NCI-H460 (cell line): ENCODE measurements at places on chromosomes 7 and 10.

- DNase-seq, result no peak
These were observed 307.9 kb downstream of the SNX13 start for GRCh38 chr7:17632384-17632783.

- DNase-seq, result no peak
These were observed 1.8 kb downstream of the IGFBP3 start for GRCh38 chr7:45919231-45919784.

- no peak for DNase-seq
These were observed 74.3 kb downstream of the CPED1 start for GRCh38 chr7:121062671-121063279.

DNA sequence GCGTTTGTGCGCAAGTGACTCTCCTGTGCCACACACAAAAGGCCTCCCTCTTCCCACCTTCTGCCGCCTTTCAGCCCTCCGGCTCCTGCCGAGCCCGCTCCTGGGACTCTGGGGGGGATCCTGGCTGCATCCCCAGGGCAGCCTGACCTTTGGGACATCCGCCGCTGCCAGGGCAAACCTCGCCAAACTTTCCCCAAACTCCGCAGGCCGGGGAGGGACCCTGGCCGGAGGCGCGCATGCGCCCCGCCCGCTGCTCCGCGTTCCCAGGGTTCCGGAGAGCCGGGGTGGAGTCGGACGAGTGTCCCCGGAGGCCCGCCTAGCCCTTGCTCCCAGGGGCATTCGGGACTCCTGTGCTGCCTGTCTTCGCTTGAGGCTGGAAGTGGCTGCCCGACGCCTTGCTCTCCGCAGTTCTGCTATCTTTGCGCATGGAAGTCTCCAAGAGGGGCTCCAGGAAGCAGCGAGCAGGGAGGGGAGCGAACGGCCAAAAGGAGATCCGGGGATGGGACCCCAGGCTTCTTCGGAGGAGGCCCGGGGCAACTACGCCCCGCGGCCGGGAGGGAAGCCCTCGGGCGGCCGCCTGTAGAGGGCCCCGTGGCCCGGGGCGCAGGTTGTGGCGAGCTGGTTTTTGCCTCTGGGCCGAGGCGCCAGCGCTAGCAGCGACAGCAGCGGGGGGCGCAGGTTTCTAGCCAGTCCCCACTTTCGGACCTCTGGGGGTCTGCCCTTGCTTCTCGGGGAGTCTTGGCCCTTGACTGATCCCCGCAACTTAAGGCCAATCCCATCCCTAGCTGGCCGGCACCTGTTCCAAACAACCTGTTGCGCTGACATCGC lies 7.0 kb downstream of the PTF1A start:
- no peak for DNase-seq

DNA sequence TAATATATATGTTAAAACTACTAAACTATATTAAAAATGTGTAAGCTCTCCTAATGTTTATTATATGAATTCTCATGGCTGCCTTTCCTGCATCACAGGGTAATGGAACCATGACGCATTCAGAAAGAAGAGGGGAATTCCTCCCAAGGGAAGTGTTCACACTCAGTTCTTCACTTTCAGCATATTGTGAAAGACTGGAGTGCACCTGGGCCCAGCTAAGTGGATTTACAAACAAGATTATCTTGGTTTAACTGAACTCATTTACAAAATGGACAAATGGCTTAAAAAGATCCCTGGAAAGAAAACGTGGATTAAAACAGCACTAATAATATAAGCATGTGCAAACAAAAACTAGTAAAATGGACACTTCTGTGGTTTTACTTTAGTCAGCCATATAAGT lies 149.8 kb downstream of the DOCK4 start:
- DNase-seq, result no peak

- no peak for DNase-seq
These were observed 35.6 kb upstream of the HMX3 start for GRCh38 chr10:123100030-123100762.

GRCh38 chr7:30816645-30817370 lies 45.6 kb downstream of the MINDY4 start:
- no peak for DNase-seq

DNA sequence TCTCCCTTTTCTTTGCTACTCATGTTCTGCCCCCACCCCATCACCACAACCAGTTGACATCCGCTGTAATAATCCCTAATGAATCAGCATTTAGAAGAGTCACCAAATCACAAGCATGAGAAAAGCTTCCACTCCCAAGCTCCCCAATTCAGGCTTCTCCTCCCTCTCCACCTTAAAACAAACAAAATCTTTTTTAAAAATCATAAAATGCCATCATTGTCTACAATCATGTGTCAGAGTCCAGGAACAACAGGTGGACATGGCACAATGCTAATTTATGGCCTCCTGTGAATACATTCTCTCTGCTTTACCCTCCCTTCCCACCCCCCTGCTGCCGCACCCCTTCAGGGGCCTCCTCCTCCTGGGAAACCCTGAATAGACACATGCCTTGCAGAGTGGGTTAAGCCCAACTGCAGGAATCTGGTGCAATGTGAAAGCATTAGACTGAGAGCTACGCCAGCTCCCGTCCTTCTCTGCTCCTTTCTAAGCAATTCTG lies 3.7 kb downstream of the LRRC4 start:
- no peak for DNase-seq

- DNase-seq, result peak; percentile 20
These were observed 9.8 kb downstream of the PODXL start for GRCh38 chr7:131546583-131547141.

GRCh38 chr7:143884969-143885559 lies 16.9 kb downstream of the TCAF1 start:
- no peak for DNase-seq

GRCh38 chr7:35277359-35277758 lies 23.5 kb upstream of the TBX20 start:
- DNase-seq, result no peak

DNA sequence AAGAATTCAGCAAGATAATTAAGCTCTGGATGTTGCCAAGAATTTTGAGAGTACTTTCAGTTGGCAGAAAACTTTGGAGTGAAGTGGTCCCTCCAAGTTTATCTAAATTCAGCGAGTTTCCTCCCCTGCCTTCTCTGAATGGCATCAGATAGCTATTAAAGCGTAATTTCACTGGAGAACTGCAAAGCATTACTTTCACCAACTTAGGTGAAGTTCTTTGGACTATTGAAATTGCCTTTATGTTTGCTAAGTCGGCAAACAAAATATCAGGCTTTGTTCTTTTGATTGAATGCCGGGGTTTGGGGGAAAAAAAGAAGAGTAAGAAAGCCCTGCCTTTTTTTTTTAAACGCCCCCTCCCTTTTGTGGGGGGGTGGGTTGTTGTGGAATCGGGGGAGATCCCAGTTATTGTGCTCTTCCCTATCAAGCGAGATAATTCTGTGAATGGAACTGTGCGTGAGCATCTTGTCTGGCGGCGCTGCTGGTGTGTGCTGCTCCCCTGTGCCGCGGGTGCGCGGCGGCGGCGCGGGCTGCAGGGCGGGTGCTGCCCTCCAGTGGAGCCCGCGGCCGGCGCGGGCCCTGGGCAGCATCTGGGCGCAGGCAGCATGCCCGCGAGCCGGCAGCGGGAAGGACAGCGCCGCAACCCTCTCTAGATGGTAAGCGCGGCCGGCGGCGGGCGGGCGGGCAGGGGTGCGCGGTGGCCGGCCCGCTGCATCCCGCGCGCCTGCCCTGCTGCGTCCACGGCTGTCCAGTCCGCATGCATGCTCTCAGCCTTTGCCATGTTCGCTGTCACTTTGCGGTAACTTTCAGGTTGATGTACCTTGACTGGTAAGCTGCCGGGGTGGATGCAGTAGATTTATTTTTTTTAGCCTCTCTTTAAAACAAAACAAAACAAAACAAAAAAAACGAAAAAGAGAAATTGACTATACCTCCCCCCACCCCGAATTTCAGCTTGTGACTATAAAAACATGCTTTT lies 176.5 kb downstream of the TCF7L2 start:
- peak; percentile 77 for DNase-seq

DNA sequence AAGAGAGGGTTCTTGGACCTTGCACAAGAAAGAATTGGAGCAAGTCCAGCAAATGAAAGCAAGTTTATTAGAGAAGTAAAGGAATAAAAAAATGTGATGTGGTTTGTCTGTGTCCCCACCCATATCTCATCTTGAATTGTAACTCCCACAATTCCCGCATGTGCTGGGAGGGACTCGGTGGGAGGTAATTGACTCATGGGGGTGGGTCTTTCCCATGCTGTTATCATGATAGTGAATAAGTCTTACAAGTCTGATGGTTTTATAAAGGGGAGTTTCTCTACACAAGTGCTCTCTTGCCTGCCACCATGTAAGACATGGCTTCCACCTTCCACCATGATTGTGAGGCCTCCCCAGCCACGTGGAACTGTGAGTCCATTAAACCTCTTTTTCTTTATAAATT lies 39.2 kb upstream of the FZD9 start:
- DNase-seq, result no peak

- no peak for DNase-seq
These were observed 53.5 kb upstream of the WAC start for GRCh38 chr10:28479425-28479865.

DNA sequence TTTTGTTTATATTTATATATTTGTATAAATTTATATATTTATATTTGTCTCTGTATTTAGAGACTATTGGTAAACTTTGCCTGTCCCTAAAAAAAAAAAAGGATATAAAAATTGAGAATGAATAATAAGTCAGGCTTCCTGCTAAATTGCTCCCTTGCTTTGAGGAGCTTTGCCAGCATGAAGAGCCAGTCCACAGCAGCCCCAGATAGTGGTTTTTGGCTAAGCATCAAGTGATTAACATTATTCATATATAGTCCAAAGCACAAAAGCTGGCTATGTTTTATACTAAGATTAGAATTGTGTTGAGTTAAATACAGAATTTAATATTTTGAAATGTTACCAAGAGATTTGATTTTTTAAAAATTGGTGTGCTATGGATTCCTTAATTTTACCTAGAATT lies 264.9 kb upstream of the FERD3L start:
- no peak for DNase-seq

DNA sequence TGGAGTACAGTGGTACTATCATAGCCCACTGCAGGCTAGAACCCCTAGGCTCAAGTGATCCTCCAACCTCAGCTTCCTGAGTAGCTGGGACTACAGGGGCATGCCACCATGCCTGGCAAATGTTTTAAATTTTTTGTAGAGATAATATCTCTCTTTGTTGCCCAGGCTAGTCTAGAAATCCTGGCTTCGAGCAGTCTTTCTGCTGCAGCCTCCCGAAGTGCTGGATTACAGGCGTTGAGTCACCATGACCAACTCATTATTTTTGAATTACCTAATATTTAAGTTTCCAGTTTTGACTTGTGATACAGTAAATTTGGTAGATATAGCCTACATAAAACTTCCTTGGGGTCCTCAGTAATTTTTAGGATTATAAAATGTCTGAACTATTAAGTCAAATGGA lies 74.1 kb downstream of the RUNDC3B start:
- no peak for DNase-seq

DNA sequence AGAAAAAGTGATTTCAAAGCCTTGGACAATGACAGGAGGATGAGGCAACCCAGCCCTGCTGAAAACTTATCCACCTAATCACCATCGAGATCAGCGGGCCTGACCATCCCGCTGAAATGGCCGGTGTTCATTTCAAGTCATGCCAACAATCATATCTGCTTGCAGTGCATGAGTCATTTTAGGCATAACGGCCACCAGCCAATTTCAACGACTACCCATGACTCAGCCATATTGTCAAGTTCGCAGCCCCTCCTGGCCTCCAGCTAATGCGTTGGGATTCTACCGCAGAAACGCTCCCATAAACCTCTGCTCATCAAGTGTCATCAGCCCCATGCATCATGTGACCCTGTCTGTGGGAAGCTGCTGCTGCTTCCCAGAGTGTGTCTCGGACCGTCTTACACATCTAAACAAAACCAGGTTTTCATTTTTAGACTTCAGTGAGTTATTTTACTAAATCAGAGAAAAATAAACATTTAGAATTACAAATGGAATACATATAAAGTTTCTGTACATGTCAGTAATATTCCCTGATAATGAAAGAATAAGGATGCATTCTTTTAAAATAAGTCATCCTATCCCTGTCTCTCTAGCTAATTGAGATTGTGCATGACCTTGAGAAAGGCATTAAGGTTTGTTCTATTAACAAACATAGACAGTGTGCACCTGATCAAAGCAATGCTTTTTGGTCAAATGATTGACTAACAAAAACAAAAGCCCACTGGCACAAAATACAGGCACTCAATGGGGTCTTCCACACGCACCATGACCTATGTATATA lies 188.9 kb downstream of the ADAM12 start:
- DNase-seq, result peak; percentile 33

DNA sequence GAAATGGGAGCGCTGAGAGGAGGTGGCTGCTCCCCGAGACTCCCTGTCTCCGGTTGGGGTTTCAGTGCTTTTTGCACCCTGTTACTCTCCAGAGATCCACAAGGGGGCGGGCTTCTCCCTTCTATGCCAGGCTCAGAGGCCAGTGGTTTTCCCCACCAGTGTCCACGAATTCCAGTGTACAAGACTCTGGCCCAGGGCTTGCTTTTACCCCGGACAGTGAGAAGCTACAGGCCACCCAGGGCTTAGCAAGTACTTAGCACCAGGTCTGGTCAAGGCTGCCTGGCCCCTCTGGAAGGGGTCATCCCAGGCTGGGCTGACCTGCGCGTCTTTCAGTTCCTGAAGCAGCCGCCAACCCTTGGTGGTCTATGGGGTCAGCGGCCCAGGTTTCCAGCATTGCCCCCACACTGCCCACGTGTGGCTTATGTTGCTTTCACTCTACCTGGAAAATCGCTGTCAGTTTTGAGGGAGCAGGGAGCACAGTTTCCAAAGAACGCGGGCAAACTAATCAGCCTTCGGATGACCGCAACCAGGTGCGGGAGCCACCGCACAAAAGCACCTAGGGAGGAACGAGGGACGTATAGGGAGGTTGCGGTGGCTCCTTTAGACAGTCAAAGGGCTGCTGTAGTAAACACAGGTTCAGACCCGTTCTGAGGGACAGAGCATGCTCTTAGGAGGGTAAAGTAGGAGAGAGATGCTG lies 6.8 kb downstream of the CYP26A1 start:
- DNase-seq, result peak; percentile 56

GRCh38 chr10:75739414-75740143 lies 308.2 kb downstream of the LRMDA start:
- no peak for DNase-seq

DNA sequence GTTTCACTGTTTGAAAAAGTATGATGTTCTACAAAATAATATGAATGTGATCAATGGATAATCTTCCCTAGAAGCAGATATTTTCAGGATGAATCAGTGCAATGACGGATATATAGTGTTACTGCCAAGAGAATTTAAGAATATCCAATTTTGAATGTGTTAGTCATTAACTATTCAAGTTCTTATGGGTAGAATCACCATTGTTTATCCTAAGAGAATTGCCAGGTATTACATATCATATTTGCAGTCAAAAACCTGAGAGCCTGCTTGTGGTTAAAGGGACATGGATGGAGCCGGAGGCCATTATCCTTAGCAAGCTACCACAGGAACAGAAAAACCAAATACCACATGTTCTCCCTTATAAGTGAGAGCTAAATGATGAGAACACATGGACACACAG lies 26.9 kb downstream of the AHR start:
- no peak for DNase-seq
